ENCODE measurements at places on chromosomes 13 and 19.

DNA sequence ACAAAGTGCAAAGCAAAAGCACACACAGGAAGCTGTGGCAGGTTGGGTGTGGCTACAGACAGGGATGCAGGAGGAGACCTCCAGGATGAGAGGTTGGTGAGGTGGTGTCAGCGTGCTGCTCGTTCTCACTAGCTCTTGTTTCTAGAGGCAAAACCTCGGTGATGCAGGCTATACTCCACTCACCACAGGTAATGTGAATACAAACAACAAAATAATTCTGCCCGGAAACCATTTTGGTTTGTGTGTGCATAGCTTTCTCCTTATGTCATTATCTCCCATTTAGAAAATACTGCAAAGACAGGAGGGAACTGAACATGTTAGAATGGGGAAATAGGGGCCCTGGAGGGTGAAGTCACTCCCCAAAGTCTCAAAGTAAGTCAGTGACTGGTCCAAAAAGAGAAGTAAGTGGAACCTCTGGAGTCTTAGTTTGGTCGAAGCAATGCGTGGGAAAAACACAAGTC lies 9.4 kb downstream of the LCP1 start:
- DNase-seq, result peak; percentile 16

DNA sequence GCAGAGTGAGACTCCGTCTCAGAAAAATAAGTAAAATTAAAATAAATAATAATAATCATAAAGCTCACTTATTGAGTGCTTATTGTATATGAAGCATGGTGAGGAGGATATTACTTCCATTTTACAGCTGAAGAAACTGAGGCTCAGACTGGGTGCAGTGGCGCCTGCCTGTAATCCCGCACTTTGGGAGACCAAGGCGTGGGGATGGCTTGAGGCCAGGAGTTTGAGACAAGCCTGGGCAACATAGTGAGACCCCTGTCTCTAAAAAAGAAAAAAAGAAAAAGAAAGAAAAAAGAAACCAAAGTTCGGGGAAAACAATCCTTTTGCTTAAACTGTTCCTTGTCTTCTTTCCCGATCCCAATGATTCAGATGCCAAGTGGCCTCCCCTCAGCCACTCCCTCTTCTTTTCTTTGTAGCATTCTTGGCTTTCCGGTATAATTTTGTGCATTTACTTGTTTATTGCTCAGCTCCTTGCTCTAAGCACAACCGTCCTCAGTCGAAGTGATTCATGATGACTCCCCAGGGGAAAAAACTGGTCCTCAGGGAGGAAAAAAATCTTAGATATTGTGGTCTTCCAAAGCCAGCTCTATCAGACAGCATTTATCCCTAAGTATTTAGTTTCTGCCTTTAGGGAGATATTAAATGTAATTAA lies 965 bp upstream of the EIF3G start:
- no peak for DNase-seq

- no peak for DNase-seq
Measured at GRCh38 chr13:36559375-36559774, 114.4 kb upstream of the SERTM1 start.

DNA sequence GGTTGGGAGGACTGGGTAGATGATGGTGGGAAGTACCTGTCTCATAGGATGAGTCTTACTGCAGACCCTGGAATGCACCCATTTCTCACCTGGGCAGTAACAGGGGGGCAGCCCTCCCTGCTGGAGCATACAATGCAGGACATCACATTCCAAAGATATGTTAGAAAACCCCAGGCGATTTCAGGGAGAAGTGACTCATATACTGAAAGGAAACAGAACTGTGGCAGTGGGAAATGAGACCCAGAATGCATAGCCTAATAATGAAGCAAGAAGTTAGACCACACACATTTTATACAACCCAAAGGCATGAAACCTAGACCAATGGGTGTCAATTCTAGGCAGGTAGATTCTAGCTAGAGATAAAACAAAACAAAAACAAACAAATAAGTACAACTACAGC lies 402.7 kb downstream of the IRS2 start:
- no peak for DNase-seq

GRCh38 chr13:74682746-74683145 lies 548.5 kb upstream of the KLF12 start:
- no peak for DNase-seq

- DNase-seq, result no peak
Measured at GRCh38 chr19:45160870-45161737, at the start of gene NKPD1. Gene NKPD1 (minus strand): TSS chr19:45160982. CDS start chr19:45160150, 832 bp downstream.

- DNase-seq, result no peak
Measured at GRCh38 chr19:57560049-57560491, 407 bp upstream of the ZNF550 start.

Data from stimulated activated CD8-positive, alpha-beta memory T cell treated with anti-CD3 and anti-CD28 coated beads, Interleukin-7, amount 100 ng/mL, for 1 hour (primary cell).